ENCODE measurements at places on chromosomes 16 and 17.

DNA sequence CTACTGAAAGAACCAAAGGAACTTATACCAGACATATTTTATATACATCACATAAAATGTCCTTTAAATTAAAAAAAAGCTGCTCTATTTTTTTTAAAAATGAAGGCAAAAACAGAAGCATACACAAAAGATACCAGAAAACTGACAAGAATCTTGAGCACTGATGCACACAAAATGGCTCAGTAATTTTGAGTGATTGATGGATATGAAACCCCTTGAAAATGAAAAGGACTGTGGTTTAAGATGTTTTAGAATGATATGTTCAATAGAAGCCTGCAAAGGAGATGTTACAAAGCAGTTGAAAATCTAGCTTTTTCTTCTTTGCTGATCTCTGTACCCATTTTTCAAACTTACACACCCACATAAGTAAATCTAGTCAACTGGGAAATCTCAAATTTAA lies 2.7 kb downstream of the C16orf87 start:
- no peak for DNase-seq

- DNase-seq = no peak
Observed at GRCh38 chr17:32327911-32328310, 14.1 kb downstream of the C17orf75 start.

- DNase-seq = no peak
Observed at GRCh38 chr16:720447-720989, 428 bp upstream of the ANTKMT start.

DNA sequence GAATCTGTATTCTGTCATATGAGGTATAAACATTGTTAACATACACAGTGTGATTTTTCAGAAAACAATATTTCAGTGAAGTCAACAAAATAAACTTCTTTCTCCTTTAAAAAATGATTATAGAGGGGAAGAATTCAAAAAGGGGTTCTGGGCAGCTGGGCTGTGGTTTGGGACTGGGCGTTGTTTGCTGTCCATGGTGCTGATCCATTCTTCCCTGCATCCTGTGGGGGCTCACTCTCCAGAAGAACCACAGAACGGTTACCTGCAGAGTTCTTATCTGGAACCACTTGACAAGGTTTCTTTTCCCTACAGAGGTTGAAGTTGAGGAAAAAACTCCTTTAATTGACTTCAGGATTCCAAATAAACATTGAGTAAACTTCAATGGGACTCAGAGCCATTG lies 1091.0 kb downstream of the CDH8 start:
- peak; percentile 2 for DNase-seq

DNA sequence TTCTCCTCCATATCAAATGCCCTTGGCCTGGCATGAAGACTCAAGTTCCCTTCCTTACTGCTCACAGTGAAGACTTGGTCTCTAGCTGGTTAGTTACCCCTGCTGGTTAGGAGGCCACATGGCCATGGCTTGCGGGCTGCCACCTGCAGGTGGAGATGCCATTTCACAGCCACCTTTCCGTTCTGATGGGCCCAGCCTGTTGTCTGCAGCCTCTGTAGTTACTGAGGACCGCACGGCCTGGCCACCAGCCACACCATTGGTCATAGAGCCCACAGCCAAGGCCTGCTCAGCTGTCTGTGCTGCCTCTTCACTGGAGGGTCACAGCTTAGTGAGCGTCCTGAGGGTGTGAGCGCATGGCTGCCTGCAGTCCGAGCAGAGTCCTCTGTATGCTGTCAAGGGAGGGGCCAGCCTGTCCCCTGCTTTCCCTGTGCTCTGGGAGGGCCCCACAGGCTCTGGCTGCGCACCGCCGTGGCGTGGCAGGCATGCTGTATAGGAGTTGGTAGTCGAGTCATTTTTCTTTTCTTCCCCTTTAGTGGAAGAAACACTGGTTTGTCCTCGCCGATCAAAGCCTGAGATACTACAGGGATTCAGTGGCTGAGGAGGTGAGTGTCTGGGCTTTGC lies 59.2 kb downstream of the PLD6 start:
- no peak for DNase-seq

DNA sequence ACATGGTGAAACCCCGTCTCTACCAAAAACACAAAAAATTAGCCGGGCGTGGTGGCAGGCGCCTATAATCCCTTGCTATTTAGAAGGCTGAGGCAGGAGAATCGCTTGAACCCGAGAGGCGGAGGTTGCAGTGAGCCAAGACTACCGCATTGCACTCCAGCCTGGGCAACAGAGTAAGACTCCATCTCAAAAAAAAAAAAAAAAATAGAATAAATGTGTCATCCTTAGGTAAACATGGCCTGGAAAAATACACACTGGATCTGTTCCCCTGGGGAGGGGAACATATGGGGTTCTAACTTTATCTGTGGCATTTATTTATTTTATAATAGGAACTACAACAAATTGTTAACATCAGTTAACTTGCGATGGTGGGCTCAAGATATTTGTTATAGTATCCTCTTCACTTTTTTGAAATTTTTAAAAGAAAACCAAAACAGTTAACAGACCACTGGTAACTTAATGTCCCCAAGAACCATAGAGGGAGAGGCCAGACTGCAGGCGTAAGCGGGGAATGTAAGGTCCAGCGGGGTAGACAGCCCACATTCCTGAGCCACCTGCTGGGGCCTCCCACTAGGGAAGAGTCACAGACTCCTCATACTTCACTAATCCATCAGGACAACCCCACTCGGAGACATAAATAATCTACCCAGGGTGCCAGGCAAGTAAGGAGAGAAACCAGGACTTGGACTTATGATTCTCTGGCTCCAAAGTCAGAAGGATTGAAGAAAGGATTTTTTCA lies 12.5 kb upstream of the TXNDC11 start:
- no peak for DNase-seq

DNA sequence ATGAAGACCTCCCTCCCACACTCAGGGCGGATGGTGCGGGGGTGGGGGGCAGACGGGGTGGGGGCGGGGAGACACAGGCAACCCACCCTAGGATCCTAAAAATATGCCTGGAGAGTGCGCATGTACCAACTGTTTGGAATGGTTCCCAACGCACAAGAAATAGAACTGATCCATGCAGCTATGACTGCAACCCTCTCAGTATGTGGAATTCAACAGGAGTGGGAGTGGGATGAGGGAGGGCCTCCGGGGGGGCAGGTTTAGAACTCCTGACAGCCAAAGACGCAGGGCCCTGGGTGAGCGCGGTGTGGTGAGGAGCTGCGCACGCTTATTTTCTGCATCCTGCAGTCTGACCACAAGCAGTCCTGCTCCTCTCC lies 1.1 kb upstream of the P2RX5 start:
- DNase-seq = no peak

- no peak for DNase-seq
Observed at GRCh38 chr16:86384263-86384649, 126.1 kb upstream of the FOXF1 start.

- DNase-seq = no peak
Observed at GRCh38 chr17:77744066-77744988, 214.2 kb upstream of the TNRC6C start.

DNA sequence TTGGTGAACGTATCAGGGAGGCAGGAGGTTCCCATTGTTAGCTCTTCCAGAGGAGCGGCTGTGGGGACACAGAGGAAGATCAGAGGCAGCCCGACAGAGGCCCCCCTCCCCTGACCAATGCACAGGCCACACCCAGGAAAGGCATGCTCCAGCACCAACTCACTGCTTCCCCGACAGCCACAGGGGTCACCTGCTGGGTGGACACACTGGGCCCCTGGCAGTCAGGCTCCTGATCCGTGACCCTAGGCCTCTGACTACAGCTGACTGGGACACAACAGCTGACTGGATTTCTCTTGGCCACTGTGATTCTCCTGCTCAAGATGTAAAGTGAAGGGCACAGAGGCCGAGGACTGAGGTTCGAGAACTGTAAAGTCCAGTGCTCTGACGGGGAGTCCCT lies 63.5 kb downstream of the IL21R start:
- DNase-seq = no peak

DNA sequence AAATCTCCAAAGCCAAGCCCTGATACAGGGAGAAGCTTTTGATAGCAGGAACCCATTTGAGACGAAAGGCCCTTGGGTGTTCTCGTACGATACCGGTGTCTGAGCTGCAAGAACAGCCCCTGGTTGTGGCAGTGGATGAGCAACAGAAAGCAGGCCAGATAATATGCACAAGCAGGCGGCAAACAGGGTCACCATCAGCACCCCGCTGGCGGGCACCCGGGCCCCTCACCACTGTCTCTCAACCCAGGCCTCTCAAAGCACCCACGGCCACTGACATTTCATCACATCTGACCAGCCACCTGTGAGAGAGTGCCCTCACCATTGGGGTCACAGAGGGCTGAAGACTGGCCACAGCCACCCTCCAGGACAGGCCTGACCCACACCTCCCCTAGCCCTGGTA lies 230.4 kb downstream of the C16orf78 start:
- no peak for DNase-seq

DNA sequence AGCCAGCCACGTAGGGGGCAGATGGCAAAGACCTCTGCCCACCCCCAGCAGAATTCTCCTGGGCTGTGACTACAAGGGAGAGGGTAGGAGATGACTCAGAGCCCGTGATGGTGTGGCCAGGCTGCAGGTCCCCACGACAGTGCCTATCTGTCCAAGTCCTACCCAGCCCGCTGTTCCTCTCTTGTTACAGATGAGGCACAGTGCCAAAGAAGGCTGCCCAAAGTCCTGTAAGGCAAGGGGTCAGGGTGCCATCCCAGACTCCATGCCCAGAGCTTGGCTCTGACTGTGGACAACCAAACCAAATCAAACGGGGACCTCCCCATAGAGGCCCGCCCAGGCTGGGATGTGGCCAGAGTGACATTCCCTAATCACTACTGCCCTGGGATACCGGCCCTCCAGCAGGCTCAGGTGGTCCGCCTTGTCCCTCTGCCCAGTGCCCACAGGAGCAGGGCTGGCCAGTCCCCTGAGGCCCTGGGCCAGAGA lies 12.6 kb upstream of the BCAR1 start:
- no peak for DNase-seq

- DNase-seq = no peak
Observed at GRCh38 chr16:30746638-30747175, 1.5 kb upstream of the PHKG2 start.

GRCh38 chr17:64084940-64085649 lies 44.8 kb downstream of the ERN1 start:
- DNase-seq = no peak

- DNase-seq = peak; percentile 83
Observed at GRCh38 chr17:45942284-45942683, 47.9 kb downstream of the MAPT start.

- DNase-seq = no peak
Observed at GRCh38 chr17:61574542-61575351, 16.3 kb downstream of the NACA2 start.

DNA sequence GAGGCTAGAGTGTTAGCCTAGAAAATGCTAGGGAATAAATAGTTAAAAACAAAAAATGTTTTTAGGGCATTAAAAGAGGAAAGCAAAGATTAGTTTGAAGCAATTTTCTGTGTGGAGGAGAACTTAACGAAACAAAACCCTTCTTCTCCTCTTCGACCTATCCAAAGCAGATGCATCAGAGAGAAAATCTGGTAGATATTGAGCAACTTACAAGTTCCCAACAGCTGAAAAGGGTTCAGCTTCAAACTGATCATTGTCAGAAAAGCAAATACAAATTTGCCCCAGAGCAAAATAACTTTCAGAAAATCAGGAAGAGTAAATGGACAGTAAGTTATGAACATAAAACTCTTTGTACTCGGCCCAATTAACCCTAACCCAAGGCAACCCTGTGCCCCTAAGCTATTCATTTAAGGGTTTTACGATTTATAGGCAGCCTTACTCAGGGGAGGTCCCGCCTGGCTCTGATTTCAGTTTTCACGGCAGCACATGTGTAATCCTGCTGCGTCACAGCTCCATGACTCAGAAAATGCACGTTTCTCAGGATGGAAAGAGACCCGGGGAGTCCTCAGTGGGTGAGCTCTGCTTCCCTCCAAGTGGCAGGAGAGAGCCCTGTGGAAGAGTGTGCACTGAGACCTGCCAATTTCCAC lies 405.7 kb upstream of the SALL1 start:
- DNase-seq = no peak

DNA sequence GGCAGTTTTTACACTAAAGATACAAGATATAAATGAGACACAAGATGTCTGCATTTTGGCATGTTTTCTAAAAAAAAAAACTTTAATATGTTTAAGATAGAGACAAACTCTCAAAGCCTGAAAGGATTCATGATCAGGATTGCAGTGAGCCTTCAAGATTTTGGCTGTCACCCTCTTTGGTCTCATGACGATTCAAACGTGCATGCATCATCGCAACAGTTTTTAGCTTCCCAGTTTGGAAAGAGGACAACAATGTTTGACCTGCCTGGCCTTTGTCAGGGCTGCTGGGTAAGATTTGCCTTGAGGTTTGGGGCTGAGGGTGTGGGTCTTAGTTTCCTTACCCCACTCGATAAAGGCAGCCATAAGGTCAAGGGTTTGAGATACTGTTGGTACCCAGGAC lies 134.1 kb downstream of the RGS9 start:
- no peak for DNase-seq

DNA sequence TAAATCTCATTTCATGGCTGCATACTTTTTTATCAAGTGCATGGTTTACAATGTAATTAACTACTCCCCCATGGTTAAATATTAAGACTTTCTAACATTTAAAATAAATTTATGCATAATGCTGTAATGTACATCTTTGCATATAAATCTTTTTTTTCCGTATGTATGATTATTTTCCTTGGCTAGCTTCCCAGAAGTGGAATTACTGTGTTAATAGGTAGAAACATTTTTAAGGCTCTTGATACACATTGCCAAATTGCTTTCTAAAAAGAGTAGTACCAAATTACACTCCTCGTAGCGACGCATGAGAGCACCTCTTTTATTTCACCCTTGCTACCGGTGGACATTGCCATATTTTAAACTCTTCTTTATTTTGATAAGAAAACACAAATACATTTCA lies 141.1 kb downstream of the DNAH9 start:
- DNase-seq = peak; percentile 53

DNA sequence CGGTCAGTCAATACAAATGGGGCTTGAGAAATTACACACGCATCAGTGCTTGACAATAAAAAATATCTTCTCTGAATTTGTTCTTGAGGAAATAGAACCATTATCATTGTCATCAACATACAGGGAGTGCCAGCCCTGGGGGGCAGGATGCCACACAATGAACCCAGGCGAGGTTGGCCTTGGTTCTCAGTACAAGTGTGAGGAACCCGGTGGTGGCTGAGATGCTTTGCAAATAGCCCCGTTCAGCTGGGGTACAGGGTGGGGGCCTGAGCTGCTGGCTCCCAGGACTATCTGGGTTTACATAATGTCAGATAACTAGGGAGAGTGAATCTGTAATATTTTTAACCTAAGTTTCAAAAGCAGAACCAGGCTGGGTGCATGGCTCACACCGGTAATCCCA lies 112.8 kb upstream of the CDC42EP4 start:
- DNase-seq = no peak

GRCh38 chr17:62807812-62808575 lies at the start of gene MARCHF10:
TSS of gene MARCHF10 (minus strand) at chr17:62808314. CDS start at chr17:62801735, 6,579 bp downstream.
- no peak for DNase-seq

DNA sequence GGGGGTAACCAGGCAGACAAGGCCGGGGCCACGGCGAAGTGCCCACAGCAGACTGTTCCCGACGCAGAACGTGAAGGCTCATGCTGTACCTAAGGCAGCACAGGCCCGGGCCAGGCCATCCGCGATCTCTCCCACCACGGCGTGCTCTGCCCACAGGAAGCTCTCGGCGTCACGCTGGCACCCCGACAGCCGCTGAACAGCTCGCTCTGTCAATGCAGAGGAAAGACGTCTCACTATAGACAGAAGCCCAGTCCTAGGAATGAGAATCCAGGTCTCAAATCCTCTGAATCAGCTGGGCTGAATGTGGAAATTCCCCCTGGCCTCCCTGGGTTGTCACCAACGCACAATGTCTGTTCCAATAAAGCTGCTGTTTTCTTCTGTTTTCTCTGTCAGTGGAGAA lies 21.4 kb downstream of the SERPINF1 start:
- DNase-seq = no peak

- no peak for DNase-seq
Observed at GRCh38 chr16:74868501-74868900, 93.9 kb upstream of the FA2H start.
